Lower lobe of right lung (tissue), 2 donors: ENCODE measurements at places on chromosomes 6 and 20. TPM values are rescaled to one million over a fixed set of nuclear protein-coding genes. Genes with fewer than 3 reads are reported as not detected.

GRCh38 chr20:33229843-33230242 lies 6.0 kb upstream of the BPIFA1 start:
- no peak for DNase-seq

The MYL9 gene
- total RNA-seq: 274 TPM

The DSP gene
- total RNA-seq: 22.8 TPM

DNA sequence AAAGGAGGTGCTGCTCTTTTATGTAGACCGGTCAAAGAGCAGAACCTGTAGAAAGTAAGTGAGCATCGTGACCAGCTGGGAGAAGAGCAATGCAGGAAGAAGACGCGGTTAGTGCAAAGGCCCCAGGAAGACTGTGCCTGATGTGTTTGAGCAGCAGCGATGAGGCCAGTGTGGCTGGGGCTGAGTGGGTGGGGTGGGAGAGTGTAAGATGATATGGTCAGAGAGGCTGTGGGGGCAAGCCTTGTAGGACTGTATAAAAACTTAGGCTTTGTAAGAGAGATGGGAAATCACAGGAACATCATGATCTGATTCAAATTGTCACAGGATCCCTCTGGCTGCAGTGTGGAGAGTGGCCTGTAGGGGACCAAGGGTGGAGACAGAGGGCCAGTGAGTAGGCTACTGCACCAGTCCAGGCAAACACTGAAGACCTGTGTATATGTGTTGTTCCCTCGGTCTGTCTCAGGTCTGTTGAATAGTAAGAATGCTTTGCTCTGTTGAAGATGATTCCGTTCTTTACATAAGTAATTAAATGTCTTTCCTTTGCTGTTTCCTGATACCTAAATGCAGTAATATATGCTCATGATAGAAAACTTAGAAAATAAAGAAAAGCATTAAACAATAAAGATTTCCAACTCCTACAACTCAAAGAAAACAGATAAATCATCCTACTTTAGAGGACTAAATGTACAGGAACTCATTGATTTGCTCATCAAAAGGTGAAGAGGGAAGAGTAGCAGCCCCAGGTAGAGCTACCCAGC lies 23.6 kb upstream of the WFDC2 start:
- no peak for DNase-seq

The GJA10 gene
- total RNA-seq: not detected

DNA sequence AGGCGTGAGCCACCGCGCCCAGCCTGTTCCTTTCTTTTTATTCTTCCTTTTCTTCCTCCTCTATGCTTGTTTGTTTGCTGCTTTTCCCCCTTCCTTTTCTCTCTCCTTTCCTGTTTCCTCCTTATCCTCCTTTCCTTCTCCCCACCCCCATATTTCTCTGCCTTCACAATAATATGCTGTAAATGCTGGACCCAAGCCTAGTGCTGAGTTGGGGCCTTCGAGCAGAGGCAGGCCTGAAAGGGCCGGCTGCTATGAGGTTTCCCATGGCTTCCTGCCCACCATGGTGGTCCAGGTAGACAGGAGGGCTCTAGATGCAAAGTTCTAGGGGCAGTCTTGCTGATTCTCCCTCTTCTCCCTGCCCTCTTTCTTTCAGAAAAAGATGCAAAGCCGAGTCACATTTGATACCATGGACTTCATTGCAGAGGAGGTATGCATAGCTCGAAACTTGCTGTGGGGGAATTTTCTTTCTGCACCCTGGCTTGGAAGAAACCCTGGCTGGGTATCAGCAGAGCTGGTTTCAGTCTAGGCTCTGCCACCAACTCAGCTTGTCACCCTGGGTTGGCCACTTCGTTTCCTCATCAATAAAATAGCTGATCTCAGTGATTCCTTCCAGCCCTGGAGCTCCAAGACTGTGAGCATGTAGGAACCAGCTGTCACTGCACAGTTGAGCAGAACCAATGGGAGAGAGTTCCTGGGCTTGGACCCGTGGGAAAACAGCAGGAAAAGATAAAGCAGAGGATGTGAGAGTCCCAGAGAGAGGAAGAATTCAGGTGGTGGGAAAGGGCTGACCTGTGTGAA lies 7.4 kb downstream of the CNBD2 start:
- DNase-seq: no peak

The GCNT2 gene
- total RNA-seq: 32.2 TPM

GRCh38 chr6:73742433-73742832 lies 46.4 kb downstream of the CD109 start:
- DNase-seq: no peak

DNA sequence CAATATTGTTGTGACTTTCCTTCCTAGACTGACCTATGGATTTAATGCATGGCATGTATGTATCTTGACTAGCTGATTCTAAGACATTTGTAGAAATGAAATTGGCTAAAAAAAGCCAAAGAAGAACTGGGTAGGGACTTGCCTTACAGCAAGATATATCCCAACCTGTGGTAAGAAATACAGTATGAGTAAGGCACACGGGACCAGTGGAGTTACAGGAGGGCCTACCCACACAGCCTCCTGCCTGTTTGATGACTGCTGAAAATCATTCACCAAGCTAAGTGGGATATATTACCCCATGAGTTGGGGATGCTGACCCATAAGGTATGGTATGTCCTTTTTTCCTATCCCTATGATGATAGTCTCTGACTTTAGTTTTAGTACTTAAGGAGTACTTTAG lies 112.2 kb downstream of the INSM1 start:
- DNase-seq: no peak

The PTCRA gene
- 9.8 TPM for total RNA-seq

The HLA-DRB1 gene
- 480 TPM for total RNA-seq

GRCh38 chr6:79812195-79812594 lies 135.2 kb downstream of the ELOVL4 start:
- no peak for DNase-seq

The CGA gene
- not detected for total RNA-seq

- peak; percentile 79 for DNase-seq
Observed at GRCh38 chr6:166997768-166998255, 1.4 kb upstream of the CEP43 start.

DNA sequence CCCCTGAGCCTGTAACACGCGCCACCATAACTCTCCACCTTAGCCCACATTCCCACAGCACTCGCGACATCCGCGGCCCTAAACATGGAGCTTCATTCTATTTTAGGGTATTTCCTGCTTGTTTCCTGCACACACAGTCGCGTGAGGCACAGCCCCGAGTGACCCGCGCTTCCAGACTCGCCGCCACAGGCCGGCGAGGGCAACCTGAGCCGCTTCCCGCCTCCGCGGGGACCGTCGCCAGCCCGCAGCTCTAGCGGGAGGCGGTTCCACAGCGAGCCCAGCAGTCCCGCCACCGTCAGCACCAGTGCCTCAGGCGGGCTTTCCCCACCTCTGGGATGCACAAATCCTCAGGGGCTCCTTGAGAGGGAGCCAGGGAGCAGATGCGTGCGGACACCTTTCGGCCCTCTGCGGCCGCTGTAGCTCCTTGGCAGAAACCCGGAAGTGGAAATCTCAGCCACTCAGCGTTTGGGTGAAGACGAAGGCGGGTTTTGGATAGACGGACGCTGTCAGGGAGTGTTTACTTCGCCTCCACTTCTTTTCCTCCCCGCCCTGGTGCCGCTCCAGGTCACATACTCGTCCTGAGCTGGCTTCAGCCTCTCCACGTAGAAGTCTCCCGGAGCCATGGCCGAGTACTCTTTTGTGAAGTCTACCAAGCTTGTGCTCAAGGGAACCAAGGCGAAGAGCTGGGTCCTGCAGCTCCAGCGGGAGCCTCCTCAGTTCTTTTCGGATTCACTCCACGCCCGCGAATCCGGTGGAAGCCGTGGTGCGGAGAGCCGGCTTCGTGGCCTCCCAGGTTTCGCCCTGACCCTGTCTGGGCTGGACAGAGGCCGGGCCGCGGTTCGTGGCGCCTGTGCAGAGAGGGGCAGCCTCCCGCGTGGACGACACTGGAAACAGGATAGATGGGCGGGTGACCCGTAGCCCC lies 2177.4 kb upstream of the DEFB115 start:
- DNase-seq: no peak

The CST2 gene
- total RNA-seq: not detected

The C20orf202 gene
- 2.1 TPM for total RNA-seq

DNA sequence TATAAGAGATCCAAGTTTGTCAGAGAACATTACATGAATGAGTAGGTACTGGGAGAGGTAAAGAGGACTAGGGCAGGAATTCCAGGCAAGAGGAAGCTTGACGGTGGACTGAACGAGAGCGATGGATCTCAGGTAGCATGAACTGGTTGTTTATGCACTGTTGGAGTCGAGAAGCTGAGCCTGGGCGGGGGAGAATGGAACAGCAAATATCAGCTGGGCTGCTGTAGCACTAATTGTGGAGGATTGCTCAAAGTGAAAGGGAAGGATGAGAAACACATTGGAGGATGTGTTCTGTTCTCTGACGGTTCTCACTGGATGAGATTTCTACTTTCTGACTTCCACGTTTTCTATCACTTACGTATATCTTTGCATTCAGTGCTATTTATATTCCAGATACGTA lies 164.2 kb downstream of the PHF3 start:
- DNase-seq: no peak

The THBS2 gene
- 8.8 TPM for total RNA-seq

DNA sequence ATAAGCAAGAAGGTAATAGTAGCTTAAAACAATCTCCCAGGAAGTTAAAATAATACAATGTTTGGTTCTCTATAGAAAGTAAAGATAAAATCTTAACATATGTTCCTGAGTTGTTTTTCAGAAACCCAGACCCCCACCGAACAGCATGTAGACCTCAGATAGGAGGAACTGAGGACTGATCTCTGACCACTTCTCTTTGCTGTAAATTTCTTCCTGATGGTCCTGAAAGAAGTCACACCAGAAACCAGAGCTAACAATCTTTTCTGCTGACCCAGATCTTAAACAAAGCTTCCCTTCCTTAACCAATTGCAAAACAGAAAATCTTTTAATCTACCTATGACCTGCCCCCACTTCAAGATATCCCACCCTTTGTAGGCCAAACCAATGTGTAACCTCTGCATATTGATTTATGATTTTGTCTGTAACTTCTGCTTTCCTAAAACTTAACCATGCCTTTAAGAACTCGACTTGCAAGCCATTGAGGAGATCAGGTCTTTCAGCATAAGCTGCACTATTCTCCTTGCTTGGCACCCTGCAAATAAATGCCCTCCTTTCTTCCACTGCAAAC lies 21.9 kb upstream of the BEND6 start:
- DNase-seq: no peak

DNA sequence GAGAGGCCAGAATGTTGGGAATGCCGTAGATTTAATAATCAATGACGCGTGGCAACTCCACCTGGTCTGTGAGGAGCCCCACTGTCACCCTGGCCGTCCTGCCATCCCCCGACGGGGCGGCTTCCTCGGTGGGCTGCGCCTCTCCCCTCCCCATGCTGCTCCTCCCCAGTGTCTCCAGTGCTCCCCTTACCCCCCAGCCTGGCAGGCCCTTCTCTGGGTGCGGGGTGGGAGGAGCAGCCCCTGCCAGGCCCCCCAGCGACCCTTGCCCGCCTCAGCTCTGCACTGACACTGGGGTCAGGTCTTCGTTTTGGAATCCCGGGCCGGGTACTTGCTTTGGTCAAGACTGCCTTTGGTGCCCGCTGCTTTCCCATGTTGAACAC lies 82.3 kb upstream of the FRMD1 start:
- no peak for DNase-seq

- peak; percentile 78 for DNase-seq
Observed at GRCh38 chr20:19909725-19910124, 107.4 kb upstream of the NAA20 start.

DNA sequence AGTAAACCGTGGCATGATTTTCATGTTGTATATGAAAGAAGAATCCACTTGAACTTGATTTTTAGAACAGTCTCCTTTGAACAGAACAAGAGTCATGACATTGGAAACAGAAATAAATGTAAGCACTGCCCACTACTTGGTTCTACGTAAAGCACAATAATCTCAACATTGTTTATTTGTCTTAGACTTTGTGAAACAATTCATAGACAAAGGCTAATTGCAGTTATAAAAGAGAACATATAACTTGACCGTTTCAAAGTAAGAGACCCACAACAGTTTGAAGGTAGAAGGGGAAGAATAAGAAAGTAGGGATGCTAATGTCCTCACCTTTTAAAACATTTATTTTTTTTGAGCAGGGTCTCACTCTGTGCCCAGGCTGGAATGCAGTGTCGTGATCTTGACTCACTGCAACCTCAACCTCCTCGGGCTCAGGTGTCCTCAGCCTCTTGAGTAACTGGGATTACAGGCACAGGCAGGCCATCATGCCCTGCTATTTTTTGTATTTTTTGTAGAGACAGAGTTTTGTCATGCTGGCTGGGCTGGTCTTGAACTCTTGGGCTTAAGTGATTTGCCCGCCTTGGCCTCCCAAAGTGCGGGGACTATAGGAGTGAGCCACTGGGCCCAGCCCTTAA lies 71.1 kb downstream of the POPDC3 start:
- DNase-seq: no peak

The COL11A2 gene
- total RNA-seq: 0.77 TPM

DNA sequence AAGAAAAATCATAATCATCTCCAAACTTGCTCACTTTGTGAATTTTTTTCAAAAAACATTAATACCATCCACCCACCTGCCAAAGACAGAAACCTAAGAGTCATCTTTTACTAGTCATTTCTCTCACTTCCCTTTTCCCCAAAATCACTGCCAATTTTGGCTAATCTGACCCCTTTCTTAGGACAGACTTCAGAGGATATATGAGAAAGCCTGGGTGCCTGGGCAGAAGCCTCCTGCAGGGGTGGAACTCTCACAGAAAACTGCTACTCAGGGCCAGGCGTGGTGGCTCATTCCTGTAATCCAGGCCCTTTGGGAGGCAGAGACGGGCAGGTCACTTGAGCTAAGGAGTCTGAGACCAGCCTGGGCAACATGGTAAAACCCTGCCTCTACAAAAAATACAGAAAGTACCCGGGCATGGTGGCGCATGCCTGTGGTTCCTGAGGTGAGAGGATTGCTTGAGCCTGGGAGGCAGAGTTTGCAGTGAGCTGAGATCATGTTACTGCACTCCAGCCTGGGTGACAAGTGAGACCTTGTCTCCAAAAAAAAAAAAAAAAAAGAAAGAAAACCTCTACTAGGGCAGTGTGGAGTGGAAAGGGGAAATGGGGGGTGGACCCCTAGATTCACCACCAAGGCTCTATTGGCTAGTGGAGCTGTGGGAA lies 3.8 kb downstream of the DEK start:
- peak; percentile 49 for DNase-seq

The AGER gene
- total RNA-seq: 882 TPM

GRCh38 chr6:101926149-101926925 lies 532.8 kb downstream of the GRIK2 start:
- no peak for DNase-seq

The BFSP1 gene
- total RNA-seq: 2.4 TPM

DNA sequence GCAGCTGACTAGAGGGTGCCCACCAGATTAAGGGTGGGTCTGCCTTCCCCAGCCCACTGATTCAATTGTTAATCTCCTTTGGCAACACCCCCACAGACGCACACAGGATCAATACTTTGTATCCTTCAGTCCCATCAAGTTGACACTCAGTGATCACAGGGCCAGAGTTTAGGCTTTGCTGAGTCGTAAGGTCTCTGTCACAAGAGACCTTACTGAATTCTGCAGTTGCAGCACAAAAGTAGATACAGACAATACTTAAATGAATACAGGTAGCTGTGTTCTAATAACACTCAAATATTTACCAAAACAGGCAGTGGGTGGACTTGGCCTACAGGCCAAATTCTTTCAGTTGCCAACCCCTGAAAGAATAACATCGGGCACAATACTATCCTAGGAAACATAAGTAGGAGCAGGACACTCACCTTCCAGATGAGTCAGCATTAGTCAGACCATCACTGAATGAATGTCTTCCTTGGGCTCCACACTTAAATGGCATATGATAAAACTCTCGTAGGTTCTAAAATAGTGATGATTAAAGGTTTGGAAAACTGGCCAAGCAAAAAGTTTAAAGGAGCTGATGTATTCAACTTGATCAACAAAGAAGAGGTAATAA lies 190.0 kb downstream of the UBE3D start:
- no peak for DNase-seq

The PAK5 gene
- total RNA-seq: 0.21 TPM
